ENCODE measurements at places on chromosomes 2 and 18. TPM values are rescaled to one million over a fixed set of nuclear protein-coding genes. Genes with fewer than 3 reads are reported as not detected.

FBXO15 gene
- total RNA-seq: 0.06 TPM

GRHL1 gene
- 0.16 TPM for total RNA-seq

SCRN3 gene
- total RNA-seq: 14.2 TPM

GPR55 gene
- total RNA-seq: not detected

QPCT gene
- total RNA-seq: 7.1 TPM

TCF23 gene
- total RNA-seq: not detected

XDH gene
- not detected for total RNA-seq
